Stimulated activated CD8-positive, alpha-beta memory T cell treated with anti-CD3 and anti-CD28 coated beads, Interleukin-4, amount 100 ng/mL, for 4 hours (primary cell): ENCODE measurements at places on chromosomes 4 and X.

DNA sequence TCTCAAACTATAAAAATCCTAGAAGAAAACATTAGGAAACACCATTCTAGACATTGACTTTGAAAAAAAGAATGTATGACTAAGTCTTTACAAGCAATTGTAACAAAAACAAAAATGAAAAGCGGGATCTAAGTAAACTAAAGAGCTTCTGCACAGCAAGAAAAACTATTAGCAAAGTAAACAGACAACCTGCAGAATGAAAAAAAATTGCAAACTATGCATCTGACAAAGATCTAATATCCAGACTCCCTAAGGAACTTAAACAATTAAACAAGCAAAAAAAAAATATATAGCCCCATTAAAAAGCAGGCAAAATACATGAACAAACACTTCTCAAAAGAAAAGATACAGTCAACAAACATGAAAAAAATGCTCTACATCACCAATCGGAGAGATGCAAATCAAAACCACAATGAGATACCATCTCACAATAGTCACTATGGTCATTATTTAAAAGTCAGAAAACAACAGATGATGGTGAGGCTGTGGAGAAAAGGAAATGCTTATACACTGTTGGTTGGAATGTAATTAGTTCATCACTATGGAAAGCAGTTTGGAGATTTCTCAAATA lies 168.1 kb downstream of the EPHA5 start:
- no peak for DNase-seq

GRCh38 chr4:155544547-155544946 lies 122.1 kb upstream of the GUCY1A1 start:
- no peak for DNase-seq

DNA sequence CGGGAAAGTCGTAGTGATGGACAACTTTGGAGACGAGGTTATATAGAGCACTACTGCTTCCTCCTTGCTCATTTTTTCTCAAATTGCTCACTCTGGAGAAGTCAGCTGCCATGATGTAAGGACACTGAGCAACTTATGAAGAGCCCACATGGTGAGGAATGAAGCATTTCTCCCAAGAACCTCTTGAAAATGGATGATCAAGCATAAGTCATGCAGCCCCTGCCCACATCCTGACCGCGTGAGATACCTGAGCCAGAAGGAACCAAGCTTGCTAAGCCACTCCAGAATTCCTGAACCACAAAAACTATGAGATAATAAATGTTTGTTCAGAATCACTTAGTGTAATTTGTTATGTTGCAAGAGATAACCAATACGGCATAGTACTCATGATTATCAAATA lies 42.8 kb downstream of the PDE5A start:
- no peak for DNase-seq

- DNase-seq = no peak
Observed at GRCh38 chr4:154868414-154869194, 87.5 kb downstream of the RBM46 start.

GRCh38 chrX:17192106-17192505 lies 182.9 kb upstream of the NHS start:
- no peak for DNase-seq

- no peak for DNase-seq
Observed at GRCh38 chrX:15744181-15744867, 6.3 kb downstream of the CA5B start.

DNA sequence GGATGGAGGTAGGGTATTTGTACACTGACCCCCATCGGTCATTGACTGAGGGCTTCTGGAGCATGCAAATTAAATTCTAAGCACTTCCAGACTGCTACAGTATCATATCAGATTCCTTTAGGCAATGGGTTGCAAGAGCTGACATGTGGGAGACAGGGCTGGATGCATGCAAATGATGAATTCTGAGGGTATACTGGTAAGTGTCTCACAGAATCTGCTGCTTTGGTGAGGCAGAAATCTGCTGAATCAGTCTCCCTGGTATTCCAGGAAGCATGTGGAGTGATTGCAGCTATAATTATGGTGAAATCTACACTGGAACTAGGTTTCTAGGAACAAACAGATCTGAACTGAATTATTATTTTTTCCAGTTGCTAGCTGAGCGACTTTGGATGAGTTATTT lies 684.9 kb upstream of the MAGEB2 start:
- DNase-seq = no peak

- no peak for DNase-seq
Observed at GRCh38 chr4:98786866-98787265, 128.5 kb upstream of the TSPAN5 start.

DNA sequence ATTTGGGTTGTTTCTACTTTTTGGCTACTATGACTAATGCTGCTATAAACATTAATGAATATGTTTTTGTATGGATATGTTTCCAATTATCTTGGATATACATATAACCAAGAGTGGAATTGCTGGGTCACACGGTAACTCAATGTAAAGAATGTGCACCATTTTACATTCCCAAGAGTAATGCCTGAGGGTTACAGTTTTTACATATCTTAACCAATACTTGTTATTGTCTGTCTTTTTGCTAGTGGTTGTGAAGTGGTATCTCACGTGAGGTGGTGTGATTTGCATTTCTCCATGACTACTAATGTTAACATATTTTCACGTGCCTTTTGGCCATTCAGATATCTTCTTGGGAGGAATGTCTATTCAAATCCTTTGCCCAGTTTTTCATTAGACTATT lies 200.3 kb upstream of the MAB21L2 start:
- DNase-seq = no peak

DNA sequence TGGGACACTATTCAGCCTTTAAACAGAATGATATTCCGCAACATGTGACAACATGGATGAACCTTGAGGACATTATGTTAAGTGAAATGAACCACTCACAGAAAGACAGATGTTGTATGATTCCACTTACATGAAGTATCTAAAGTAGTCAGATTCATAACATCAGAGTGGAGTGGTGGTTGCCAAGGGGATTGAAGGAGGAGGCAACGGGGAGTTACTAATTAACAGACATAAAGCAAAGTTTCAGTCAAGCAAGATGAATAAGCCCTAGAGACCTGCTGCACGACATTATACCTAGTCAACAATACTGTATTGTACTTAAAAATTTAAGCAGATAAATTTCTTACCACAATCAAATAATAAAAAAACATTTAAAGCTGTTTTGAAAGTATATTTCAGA lies 105.0 kb upstream of the NR0B1 start:
- DNase-seq = no peak

GRCh38 chr4:8123870-8124269 lies 34.7 kb downstream of the ABLIM2 start:
- no peak for DNase-seq

DNA sequence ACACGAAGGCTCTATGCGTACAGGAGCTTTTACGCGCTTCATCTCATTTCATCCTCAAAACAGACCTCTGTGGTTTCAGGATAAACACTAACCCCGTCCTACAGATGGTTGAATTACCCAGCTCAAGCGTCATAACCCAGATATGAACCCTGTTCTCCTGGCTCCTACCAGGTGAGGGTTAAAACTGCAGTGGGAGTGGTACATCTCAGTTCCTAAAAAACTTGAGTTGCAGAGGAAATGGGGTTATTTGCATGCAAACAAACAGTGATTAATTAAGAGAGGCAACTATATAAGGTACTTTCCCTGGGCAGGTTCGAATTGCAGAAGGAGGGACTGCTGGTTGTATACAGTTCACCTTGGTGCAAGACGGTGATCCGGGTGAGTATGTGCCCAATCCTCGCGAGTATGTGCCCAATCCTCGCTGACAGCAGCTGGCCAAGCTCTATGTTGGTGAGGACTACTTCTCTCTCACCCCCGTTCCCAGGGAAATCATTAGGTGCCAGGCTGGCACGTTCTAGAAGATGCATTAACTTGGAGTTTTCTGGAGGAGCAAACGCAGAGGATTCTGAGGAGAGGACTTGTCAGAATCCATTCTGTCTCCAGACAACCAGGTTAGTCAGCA lies 72.6 kb downstream of the FHDC1 start:
- no peak for DNase-seq

GRCh38 chr4:8085491-8086117 lies 73.0 kb downstream of the ABLIM2 start:
- no peak for DNase-seq

DNA sequence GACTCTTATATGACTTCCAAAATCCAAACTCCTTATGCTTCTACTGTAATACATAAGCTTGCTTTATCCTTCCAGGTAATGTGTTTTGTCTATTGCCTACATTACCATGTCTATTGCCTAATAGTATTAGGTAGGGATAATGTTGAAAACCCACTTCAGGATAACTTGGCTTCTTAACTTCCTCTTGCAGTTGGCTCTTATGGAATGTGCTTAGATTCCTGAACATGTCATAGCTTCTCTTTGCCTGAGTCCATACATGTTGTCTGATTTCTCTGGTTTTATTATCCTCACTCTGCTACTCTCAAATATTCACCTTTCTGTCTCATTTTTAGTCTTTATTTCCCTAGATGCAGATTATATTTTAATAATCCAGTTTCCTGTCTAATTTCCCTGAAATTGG lies 599.9 kb downstream of the IL15 start:
- no peak for DNase-seq

DNA sequence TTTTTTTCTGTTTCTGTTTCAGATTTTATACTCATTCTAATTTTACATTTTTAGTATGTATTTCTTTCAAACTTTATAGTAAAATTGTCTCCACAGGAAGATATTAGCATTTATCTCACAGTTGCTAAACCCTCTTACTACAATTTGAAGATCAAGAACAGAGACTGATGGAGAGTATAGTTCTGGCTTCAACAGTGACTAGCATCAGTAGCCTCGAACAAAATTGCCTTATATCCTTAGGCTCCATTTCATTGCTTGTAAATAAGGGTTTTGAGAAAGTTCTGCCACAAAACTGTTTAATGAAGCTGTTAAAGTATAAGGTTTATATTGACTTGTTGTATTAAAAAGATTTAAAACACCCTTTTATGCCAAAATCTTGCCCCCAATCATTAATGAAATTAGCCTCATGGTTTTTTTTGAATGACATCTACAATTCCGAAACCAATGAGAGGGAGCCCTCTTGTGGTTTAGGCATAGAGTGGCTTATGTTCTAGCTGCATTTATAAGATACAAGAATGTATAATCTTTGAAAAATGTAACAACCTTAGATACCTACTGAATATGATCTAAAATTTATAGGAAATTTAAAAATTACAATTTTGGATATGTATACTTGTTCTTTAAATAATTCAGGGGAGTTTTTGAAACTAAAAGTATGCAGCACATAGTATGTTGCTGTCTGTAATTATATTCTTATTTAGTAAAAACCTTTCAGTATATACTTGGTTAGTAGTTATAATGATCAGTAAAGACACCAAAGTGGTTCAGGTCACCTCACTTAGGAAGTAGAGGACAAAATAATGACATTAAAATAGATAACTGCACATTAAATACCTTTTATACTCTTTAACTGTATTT lies 109.8 kb upstream of the HPGD start:
- DNase-seq = no peak

GRCh38 chrX:53196678-53197077 lies 28.3 kb downstream of the KDM5C start:
- no peak for DNase-seq

- no peak for DNase-seq
Observed at GRCh38 chr4:102535398-102536082, 34.4 kb downstream of the NFKB1 start.

GRCh38 chrX:44422631-44423030 lies 79.2 kb upstream of the EFHC2 start:
- no peak for DNase-seq

- no peak for DNase-seq
Observed at GRCh38 chrX:119130911-119131310, 3.3 kb upstream of the KIAA1210 start.

DNA sequence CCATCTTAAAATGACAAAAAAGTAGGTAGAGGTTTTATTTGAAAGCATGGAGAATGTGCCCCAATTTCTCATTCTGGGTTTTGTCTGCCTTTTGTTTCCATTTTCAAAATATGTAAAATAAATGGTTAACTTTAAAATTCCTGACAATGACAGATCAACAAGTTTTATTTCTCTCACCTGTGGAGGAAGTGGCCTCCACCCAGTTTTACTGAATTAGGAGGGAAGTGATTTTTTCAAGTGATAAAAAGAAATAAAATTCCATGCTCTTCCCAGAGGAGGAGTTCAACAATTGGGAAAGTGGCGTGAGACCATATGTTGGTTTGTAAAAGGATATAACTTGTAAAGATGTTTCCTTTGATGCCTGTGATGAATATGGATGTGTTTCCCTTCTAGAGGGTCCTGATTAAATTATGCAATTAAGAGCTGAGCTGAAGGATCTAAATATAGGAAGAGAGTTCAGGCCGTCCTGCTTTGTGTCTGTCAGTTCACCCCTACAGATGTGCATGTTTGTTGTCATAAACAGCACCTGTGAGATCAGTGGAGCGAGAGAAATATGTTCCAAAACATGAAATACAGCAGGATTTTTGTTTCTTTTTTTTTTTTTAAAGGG lies 19.5 kb downstream of the SMAD1 start:
- no peak for DNase-seq

- no peak for DNase-seq
Observed at GRCh38 chrX:124421898-124422655, 75.7 kb downstream of the SH2D1A start.
